ENCODE measurements at places on chromosomes 5 and 9. TPM values are rescaled to one million over a fixed set of nuclear protein-coding genes. Genes with fewer than 3 reads are reported as not detected.

The TUSC1 gene
- total RNA-seq = 3.2 TPM

The C5orf58 gene
- total RNA-seq = not detected

The NR4A3 gene
- 0.26 TPM for total RNA-seq

The SLC6A18 gene
- not detected for total RNA-seq

The SRA1 gene
- 26.9 TPM for total RNA-seq

The C7 gene
- not detected for total RNA-seq

The SNCB gene
- 1.1 TPM for total RNA-seq

The BTNL9 gene
- total RNA-seq = 0.24 TPM

The ADCY2 gene
- total RNA-seq = 1.2 TPM

The NMUR2 gene
- total RNA-seq = not detected

The SIT1 gene
- total RNA-seq = 0.56 TPM

The TMEM215 gene
- not detected for total RNA-seq

- DNase-seq = no peak
Observed at GRCh38 chr5:148974642-148975327, 88.1 kb downstream of the SH3TC2 start.

DNA sequence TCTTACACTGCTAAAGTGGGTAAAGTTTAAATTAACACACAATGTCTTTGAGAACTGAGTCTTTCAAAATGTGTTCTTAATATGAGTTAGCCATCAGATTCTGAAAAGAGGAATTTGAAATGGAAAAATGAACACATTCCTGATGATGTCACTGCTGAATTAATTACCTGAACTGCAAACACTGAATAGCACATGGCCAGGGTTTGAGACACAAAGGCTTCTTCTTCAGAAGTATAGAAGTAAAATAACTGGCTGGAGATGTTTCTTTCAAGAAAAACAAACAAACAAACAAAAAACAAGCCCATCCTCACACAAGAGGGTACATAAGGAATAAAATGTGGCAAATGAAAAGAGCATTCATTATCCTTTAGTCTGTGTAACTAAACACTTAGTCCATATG, 7.1 kb downstream of the GLIS3 start:
- no peak for DNase-seq

DNA sequence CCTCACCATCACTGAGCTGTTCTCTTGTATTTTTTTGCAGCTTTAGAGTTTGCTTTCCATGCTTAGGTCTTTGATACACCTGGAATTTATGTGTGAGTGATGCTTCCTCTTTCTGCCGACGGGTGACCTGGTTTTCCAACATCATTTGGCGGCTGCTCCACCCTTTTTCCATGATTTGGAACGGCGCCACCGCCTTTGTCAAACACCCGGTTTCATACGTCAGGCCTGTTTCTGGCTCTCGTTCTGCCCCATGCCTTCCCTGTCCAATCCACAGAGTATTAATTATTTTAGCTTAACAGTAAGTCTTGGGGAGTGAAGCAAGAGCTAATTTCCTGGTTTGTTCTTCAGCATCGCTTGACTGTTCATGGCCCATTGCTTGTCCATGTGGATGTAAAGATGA, 30.2 kb downstream of the CACNA1B start:
- no peak for DNase-seq

GRCh38 chr9:7976856-7977255, 177.3 kb upstream of the DMAC1 start:
- no peak for DNase-seq

- no peak for DNase-seq
Observed at GRCh38 chr5:133123297-133123696, 71.5 kb downstream of the HSPA4 start.

GRCh38 chr5:112668016-112668415, 69.7 kb upstream of the APC start:
- no peak for DNase-seq

DNA sequence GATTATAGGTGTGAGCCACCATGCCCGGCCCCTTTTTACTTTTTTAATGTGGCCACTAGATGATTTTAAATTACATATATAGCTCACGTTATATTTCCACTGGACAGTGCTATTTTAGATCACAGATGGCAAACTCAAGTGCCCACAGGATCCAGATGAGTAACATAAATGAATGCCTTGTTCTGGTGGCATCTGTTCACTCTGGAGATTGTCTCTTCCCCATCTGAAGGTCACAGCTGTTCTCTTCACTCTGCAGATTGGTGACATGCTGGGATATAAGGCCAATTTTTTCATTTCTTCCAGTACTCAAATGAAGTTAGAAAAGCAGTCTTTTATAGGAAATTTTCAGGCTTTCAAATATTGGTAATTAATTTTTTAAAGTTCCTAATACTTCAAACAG, 160.1 kb downstream of the DOCK8 start:
- DNase-seq = no peak

DNA sequence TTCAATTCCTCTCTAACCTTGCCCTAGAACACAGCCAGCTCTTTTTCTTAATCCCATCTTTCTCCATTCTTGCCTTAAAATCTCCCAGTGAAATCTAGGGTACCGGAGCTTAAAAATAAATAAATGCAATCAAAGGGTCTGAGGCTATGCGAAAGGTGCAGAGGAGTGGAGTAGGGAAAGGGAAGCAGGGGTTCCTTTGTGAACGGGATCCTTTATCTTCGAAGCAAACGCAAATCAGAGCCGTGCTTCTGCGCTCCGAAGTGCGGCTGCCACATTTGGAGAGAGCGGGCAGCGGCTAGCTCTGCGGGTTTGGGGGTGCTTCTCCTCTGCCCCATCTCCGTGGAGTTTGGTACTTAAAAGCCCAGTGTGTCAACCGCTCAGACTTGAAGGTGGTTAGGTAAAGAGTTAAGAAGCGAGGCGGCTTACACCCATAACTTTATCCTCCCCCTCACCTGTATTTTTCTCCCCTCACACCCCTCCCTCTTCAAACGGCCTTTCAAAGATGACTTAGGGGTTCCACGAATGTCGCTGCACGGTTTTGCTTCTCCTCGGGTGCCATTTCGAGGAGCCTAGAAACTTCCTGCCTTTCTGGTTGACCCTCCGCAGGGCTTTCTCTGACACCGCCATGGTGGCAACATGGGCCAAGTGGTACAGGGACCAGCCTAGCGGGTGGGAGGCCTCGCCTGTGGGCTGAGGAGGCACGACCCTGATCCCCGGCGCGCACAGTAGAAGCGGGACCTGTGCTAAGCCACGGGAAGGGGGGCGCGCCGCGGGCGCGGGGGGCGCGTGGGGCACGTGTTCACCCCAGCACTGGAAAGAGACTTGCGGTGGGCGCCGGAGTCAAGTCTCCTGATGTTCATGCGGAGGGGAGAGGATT, 31.7 kb upstream of the NFIB start:
- peak; percentile 70 for DNase-seq

GRCh38 chr5:133489632-133490031, 122.7 kb downstream of the FSTL4 start:
- no peak for DNase-seq

- DNase-seq = no peak
Observed at GRCh38 chr5:36599986-36600779, 6.2 kb upstream of the SLC1A3 start.

GRCh38 chr5:157219491-157220271, 39.0 kb downstream of the ITK start:
- DNase-seq = no peak

DNA sequence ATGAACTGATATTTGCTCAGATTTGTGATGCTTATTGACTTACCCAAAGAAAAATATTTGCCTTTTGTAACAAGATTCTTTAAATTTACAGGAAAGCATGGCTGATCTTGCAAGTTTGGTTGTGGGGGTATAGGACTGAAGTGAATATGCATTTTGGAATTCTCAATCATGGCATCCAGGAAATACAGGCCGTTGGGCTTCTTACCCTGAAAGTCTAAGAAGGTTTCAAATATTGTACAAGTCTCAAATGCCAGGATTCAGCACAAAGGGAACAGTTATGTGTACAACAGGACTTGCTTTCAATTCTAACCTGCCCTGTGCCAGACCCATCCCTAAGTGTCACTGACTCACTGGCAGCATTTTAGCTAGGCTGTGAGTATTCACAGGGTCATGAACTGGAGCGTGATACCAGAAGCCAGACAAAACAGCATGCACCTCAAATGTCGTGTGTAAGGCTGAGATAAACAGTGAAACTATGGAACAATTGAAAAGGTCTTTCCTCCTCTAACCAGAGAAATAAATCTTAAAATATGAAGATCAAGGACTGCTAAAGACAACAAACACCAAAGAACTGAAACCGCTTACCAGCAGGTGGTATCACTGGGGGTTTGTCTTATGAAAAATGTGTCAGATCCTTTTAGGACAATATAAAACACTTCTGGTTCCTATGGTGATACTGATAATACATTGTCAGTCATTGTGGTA, 168.6 kb upstream of the RGMB start:
- peak; percentile 5 for DNase-seq

- peak; percentile 66 for DNase-seq
Observed at GRCh38 chr5:110441035-110441434, 285.4 kb downstream of the TMEM232 start.

DNA sequence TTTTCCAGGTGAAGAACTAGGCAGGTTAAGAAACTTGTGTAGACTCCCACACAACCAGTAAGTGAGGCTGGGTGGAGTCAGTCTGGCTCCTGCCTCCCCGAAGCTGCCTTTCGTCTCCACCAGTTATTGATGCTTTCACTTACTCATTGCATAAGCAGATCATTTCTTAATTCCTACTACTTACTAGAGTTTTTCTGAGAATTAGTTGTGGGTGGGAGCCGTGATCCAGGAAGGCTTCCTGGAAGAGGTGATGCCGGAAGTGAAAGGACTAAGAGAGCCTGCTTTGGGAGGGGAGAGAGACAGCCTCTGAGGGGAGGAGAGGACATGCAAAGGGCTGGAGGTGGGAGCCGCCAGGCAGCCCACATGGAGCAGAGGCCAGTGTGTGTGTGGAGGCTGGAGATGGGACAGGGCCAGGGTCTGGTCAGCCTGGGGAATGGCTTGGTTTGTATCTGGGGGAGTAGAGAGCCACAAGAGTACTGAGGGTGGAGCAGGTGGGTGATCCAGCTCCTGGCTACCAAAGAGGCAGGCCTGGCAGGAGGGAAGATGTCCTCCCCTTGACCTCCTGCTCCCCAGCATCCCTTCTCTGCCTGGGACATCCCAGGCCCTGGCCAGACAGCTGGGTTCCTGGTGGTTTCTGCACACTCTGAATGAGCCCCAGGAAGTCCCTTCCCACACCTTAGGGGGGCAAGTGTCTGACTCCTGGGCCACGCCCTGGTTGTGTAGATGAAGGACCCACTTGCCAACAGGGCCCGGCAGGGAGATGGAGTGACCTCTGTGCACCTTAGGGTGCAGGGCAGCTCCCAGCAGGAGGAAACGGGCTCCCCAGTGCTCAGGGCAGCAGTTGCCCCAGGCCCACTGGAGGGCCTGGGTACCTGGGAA, 12.2 kb upstream of the CARD19 start:
- DNase-seq = peak; percentile 0

GRCh38 chr9:127763918-127764384, 14.5 kb downstream of the SH2D3C start:
- peak; percentile 77 for DNase-seq

GRCh38 chr5:97131139-97131710, 11.2 kb downstream of the LIX1 start:
- no peak for DNase-seq

GRCh38 chr9:114155263-114155994, at the start of gene COL27A1:
Gene COL27A1, plus strand, starts transcription at chr9:114155537. Its CDS starts 414 bp downstream, at chr9:114155951.
- DNase-seq = peak; percentile 93

- no peak for DNase-seq
Observed at GRCh38 chr5:10031817-10032216, 217.9 kb downstream of the ATPSCKMT start.

DNA sequence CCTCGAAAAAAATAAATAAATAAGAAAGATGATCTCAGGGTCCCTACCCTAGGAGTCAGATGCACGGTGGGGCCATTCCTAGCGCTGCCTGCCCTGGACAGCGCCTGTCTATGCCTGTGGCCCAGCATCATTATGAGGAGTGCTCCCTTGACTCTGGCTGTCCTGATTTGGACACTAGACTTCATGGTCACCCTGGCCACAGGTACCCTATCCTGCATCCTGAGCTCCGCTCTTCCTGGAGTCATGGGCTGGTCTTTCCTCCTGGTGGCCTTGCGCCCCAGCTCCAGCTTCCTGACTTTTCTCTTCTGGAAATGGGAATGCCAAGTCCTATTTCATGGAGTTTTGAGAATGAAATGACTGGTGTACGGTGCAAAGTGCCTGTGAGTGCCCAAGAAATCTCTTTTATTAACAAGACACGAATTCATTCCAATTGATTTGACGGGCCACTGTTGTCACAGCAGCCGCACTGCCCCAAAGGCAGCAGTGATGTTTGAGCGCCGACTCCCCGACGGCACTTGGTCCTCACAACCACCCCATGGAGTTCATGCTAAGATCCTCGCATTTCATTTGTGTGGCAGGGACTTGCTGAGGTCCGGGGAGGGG, 564 bp upstream of the AIF1L start:
- DNase-seq = no peak

DNA sequence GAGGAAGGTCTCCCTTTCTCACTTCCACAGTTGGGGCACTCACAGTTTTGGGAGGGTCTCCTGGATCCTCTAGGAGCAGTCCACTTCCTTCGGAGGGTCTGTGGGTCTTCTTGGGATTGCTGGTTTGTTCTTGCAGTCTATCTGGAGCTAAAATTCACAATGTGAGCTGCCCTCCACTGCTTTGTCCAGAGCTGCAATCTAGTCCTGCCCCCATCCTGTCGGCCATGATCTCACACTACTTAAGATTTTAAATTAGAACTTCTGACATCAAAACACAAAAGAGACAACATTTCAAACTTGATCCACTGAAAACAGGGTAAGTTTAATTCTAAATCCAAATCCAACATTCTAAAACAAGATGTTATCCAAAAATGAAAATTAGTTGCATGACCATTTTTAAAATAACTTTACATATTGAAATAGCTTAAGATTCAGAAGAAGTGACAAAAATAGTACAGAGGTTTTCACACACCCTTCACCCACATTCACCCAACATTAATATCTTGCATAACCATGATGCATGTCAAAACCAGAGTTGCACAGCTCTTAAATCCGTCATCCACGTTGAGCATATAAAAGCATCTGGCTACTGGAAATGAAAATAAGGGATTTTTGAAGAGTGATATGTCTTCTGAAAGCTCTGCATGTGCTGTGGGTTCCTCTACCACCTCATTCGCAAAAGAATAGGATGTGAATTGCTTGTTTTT, 113.7 kb upstream of the EPB41L4A start:
- no peak for DNase-seq

DNA sequence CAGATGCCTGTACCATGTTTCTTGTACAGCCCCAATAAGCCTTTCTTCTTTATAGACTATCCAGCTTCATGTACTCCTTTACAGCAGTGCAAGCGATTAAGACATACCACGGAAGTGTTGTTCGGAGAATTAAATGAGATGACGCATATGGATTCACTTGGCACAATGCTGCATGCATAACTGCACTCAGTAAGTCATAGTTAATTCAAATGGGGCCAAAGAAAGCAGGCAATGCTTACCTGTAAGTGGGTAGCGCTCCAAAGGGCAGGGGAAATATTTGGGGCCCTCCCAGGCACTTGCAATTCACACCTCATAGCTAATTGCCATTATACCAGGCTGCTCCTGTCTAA, 7.7 kb upstream of the ADRA1B start:
- no peak for DNase-seq

GRCh38 chr5:169554251-169554650, 29.3 kb upstream of the SPDL1 start:
- no peak for DNase-seq

Measured in neural progenitor cell (in vitro differentiated cells).